ENCODE measurements at places on chromosomes 2 and 18.
A peak's percentile ranks its signal among the peaks of the same experiment; 100 is the strongest.

- DNase-seq: no peak
Observed at GRCh38 chr2:176665086-176665485, 395.8 kb downstream of the MTX2 start.

DNA sequence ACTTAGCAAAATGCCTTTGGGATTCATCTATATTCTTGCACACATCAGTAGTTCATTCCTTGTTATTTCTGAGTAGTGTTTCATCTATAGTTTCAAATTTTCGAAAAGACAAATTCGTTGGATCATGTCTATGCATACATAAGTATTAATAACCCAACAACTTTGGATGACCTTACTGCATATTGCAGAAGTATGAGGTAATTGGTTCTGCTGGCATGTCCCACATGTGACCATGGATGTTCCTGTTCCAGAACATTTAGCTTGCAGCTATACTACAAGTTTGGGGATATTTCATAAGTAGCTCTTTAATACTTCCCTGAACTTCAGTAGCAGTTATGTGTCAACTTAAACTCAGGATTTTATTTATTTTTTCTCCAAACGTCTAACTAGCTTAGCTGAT is 44.9 kb downstream of the APLF start:
- no peak for DNase-seq

GRCh38 chr2:69253611-69254301 is 133.3 kb downstream of the GFPT1 start:
- peak; percentile 100 for DNase-seq

DNA sequence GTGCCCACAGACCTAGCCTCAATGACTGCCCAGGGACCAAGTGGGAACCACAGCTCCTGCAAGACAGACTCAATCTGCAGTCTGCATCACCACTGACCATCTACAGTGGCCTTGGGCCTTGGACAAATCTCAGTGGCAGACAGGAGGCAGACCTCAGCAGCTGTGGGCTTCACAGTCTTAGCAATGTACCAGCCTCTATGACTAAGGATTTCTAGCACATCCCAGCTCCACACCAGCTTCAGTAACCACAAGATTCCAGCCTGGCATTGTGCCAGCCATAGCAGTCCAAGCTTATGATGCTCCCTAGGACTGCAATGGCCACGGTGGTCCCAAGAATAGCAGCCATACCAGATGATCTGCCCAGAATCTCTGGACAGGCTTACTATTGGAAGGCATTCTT is 19.6 kb upstream of the WDR75 start:
- DNase-seq: peak; percentile 35

DNA sequence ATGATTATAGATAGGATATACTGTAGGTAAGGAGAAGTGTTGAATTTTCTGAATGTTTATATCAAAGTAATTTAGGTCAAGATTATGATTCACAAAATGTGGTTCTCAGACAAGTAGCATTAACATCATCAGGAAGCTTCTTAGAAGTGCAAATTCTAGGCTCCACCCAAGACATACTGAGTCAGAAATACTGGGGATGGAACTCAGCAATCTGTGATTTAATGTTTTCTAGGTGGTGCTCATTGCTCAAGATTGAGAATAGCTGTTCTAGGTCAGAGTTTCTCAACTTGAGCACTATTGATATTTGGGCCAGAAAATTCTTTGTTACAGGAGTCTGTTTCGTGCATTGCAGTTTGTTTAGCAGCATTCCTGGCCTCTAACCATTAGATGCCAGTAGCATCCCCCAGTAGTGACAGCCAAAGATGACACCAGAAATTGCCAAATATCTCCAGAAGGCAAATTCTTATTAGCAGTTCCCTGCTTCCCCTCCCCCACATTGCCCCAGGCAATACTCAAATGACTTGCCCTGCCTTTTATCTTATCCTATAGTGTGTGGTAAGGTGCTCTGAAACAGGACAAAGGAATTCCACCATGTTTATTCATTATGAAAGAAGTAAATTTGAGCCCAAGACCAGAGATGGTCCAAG is 1001.2 kb downstream of the DPP10 start:
- no peak for DNase-seq

DNA sequence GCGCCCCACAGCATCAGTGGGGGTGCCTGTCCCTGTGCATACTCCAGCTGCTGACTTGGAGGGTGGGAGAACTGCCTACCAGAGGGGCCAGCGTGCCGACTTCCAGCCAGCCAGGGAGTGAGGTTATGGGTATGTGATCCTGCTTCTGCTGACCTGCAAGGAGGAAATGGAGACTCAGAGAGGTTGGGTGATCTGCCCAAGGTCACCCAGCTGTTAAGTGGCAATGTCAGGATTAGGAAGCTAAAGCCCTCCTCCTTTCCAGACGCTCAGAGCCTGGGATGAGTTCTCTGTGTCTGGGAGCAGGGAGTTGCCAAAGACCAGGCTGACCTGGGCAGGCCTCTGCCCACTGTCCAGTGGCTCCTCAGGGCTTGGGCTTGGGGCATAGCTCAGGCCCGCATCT is 169.6 kb downstream of the GLI2 start:
- no peak for DNase-seq

- DNase-seq: no peak
Observed at GRCh38 chr2:158687315-158687714, 107.8 kb upstream of the DAPL1 start.

GRCh38 chr2:211609127-211609526 is 929.5 kb downstream of the ERBB4 start:
- no peak for DNase-seq

DNA sequence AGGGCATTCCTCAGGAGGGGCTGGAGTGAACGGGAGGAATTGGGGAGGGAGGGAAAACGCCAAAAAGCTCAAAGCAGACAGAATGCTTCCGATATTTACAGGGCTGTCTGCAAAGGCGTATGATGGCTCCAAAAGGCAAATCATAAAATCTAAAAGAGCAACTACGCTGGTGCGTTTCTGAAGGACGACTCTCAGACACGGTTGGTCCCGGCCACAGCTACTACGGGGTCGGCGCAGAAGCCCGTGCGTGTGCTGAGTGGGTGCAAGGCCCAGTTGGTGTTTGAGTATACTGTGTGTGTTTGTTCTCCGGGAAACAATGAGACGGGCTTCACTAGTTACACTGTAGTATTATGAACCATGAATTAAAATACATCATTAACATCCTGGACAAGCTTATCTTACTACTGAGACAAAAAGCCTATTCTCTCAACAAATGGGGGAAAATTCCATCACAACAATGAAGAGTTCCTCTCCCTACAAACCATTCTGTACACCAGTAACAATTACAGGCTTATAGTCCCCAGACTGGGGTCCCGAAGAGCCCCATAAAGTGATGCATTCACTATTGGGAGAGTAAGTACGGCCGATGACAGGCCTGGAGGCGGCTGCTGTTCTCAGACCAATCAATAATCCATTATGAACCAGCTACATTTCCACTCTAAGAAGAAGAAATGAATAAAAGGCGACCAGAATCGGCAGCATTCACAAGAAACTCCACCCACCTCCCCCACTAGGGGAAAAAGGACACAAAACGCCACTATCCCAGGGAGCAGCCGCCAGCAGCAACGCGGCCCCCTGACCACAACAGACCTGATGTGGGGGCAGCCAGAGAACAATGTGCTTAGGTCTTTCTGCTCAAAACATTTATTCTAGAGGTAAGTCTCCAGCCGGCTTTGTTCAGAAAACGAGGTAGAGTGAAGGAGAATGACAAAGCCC is 43.4 kb downstream of the ZNF516 start:
- DNase-seq: peak; percentile 86

DNA sequence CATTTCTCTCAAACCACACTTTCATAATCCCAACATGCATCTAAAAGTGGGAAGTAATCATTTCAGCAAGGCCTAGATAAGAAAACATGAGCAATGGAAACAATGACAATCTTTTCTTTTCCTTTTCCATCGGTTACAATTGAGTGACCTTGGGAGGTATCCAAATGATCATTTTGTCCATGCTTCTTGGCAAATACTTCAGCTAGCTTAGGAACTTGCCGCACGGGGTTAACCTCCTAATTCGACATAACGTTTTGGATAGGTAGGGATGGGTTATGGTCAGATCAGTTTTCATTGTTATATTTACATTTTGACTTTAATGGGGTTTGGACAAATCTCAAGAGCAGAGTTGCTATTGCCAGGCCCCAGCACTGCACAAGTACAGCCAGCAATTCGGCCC is 4.6 kb upstream of the PTPRM start:
- DNase-seq: no peak

- DNase-seq: no peak
Observed at GRCh38 chr2:70935468-70936164, at the start of gene ATP6V1B1. ATP6V1B1 (plus strand) TSS chr2:70935900; CDS start chr2:70935955, 55 bp downstream.

DNA sequence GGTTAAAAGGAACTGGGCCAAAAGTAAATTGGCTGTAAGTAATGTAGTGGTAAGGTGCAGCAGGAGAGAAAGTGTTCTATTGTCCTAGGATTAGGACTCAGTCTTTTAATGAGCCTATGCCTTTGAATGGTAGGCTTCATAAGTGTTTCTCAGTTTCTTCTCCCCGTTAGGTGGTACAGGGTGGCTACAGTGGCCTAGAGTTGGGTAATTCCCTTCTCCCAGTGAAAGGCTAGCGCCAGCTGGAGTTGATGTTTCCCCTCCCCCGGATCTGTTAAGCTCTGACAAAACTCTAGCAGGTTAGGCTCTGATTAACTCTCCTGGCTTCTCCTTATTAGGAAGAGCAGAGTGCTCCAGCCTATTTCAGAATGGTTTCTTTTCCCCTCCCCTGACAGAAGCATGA is 127.7 kb downstream of the DNAH6 start:
- DNase-seq: no peak

GRCh38 chr2:231715499-231715837 is 7.1 kb downstream of the PTMA start:
- DNase-seq: no peak

DNA sequence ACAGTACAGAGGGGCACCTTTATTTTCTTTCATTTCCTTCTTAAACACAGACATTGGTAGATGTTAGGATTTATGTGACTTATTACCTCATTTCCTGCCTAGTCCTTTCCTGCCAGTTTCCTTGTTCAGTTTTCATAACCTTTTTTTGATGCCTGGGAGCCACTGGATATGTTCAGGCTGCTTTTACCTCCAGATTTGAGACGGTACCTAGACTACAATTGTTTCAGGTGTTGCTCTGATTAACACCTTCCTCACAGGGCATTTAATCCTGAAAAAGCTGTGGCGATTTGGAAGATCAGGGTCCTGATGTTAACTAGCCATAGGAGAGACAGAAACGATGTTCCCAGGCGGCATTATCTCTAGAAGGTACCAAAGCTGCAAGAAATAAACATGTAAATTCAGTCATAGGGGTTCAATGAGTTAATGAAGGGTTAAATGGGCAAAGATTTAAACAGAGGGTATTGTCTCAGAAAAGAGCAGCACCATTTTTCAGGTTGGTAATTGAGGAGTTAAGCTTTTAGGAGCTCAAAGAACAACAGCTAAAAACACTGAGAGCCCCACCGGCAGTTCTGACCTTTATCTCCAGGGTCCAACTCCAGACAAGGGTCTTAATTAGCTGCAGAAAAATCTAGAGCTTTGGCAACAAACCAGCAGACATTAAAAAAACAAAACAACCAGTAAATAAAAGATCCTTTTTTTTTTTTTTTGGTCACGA is 93.3 kb downstream of the HRH4 start:
- DNase-seq: no peak

- peak; percentile 39 for DNase-seq
Observed at GRCh38 chr2:60213865-60214625, 339.4 kb downstream of the BCL11A start.

- DNase-seq: no peak
Observed at GRCh38 chr18:23468753-23469459, 15.8 kb downstream of the RIOK3 start.

- no peak for DNase-seq
Observed at GRCh38 chr2:151823651-151824050, 4.6 kb downstream of the ARL5A start.

GRCh38 chr2:219562049-219563020 is 9.0 kb downstream of the OBSL1 start:
- no peak for DNase-seq

DNA sequence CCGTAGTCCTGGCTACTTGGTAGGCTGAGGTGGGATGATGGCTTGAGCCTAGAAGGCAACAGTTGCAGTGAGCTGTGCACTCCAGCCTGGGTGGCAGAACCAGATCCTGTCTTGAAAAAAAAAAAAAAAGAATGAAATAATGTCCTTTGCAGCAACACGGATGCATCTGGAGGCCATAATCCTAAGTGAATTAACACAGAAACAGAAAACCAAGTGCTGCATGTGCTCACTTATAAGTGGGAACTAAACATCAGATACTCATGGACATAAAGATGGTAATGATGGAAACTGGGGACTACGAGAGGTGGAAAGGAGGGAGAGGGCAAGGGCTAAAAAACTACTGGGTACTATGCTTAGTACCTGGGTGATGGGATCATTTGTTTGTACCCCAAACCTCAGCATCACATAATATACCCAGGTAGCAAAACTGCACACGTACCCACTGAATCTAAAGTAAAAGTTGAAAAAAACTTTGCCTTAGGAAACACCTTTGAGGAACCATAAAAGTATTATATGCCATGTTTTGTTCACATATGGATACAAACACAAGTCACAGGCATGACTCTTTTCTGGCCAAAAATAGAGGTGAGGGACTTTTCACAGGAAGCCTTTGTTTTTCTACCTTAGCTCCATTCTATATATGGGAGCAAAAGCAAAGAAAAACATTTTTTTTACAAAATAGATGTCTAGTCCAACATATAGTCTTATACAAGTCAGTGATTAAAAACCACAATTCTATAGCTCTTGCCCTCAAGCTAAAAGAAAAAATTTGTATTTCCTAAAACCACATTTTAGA is 36.6 kb downstream of the GPR155 start:
- DNase-seq: no peak

DNA sequence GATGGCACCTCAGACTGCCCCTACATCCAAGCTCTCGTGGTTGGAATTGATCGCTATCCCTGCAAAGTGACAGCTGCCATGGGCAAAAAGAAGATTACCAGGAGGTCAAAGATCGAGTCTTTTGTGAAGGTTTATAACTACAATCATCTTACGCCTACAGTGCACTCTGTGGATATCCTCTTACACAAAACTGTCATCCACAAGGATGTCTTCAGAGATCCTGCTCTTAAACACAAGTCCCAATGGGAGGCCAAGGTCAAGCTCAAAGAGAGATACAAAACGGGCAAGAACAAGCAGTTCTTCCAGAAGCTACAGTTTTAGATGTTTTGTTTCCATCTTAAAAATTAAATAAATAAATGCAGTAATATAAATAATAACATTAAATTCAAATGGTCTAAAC is 45.4 kb downstream of the INO80D start:
- DNase-seq: no peak

- no peak for DNase-seq
Observed at GRCh38 chr18:35158728-35159450, 81.9 kb upstream of the ZNF397 start.

DNA sequence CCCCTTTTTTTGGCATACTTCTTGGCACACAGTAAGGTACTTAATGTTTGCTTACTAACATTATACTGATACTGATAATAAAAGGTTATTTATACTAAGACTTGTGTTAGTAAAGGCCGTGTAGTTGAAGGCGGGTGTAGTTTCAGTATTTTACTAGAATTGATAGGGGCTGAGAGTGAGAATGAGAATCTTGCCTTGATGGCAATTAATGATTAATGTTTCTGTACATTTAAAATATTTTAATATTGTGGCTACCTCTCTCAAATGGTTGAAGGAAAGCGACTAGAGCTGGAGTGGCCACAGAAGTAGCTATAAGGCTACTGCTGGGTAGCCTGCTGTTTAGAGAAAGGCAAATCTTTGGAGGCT is 29.3 kb downstream of the PELI1 start:
- DNase-seq: no peak

- peak; percentile 61 for DNase-seq
Observed at GRCh38 chr2:108169982-108170625, 69.7 kb upstream of the SULT1C3 start.

All from foreskin melanocyte (primary cell).